ENCODE measurements at places on chromosomes 5 and 9.

- DNase-seq, result no peak
Observed at GRCh38 chr5:34034534-34035327, 8.3 kb downstream of the C1QTNF3 start.

DNA sequence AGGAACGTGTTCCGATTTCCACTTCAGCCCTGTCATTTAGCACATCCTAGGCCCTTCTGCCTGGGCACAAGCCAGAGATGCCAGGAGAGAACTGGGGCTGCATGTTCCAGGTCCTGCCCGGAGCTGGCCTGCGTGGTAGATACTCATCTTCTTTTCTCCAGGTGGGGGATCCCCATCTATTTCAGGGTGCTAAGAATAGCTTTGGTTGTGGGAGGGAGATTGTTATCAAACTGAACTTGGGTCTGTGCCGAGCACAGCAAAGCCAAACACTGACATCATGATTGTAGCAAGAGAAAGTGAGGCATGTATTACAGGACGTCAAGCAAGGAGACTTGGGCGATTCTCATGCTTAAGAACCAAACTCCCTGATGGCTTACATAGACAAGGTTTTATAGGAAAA, 18.2 kb downstream of the C9orf153 start:
- no peak for DNase-seq

DNA sequence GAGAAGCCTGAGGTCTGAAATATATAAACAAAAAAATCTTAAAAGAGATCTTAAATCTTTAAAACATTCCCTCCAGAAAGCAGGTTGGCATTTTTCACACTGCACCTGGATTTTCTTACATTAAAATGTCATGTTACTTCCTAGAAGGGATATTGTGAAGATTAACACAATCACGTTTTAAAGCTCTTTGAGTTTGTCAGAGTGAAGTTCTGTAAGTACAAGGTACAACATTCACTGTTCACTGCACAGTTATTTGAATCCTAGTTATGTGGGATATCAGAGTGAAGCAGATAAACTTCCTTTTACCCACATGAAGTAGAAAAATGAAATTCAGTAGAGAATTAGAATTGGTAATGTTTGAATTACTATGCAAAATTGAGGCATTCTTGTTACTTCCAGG, 353.6 kb upstream of the RGMB start:
- no peak for DNase-seq

DNA sequence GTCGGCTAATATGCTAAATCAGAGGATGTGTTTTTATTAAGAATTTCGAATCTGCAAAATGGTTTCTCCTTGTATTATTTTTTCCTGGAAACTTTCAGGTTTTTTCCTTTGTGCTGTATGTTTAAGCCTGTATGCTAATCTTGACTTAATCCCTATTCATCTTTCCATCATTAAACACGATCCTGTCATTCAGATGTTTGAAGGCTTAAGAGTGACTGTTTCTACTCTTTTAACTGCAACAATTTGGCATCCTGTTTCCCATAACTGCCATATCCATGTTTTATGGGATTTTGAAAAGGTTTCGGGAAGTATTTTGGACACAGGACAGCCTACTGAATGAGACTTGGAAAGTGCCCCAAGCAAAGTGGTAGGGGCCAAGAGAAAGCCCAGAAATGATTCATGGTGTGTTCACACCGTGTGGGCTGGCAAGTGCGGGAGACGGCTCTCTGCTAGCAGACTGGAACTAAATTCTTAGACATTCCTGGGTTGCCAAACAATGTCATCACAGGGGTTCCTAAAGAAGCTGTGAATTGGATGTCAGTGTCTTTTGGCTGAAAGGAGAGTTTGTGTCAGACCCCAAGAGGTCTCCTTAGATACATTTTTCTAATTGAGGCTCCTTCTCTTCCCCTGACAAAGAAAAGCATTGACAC, 125.4 kb upstream of the ADAMTS16 start:
- no peak for DNase-seq

GRCh38 chr9:92726971-92727715, 37.5 kb downstream of the BICD2 start:
- DNase-seq, result no peak

DNA sequence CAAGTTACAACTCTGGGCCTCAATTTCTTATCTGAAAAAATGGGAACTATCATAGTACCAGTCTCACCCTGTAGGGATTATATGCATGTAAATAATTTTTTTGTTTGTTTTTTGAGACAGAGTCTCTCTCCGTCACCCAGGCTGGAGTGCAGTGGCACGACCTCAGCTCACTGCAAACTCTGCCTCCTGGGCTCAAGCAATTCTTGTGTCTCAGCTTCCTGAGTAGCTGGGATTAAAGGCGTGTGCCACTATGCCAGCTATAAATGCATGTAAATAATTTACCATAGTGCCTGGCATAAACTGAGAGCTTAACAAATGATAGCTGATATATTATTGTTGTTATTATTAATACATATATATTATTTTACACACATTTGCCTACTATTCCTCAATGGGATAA, 3.0 kb upstream of the ARHGAP26 start:
- DNase-seq, result no peak

DNA sequence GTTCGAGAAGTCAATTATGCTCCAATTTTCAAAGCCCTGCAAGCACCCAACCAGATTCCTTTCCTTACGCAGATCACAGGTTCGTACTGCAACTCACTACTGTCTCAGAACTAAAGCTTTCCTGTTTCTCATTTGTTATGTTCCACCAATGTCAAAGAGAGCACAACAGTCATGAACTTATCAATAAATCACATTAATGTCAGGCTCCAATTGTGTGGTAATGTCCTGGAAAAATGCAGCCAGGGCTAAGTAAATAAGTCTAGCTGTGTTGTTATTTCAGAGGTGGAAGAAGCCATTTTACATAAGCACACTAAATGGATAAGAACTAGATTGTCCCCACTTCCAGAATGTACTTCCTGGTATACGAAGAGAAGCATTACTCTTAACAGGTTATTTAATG, 488.6 kb upstream of the PTGER4 start:
- DNase-seq, result no peak

- DNase-seq, result no peak
Observed at GRCh38 chr5:129199308-129199707, 104.8 kb downstream of the ISOC1 start.

DNA sequence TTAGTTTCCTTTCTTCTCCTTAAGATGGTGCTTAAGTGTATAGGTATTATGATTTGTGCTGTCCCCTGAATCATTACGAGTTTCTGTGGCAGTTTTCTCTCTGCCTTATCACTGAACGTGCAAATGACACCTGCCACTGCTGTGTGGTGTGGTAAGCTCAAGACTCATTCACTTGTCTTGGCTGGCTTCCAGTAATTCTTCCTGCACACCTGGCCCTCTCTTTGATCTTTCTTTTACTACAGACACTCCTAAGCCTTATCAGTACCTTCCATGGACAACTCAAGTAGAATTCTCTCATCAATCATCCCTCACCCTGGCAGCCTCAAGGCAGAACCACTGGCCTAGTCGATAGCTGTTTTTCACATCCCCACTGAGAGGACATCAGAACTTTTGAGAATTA, 82.6 kb upstream of the ADAMTS19 start:
- DNase-seq, result no peak

DNA sequence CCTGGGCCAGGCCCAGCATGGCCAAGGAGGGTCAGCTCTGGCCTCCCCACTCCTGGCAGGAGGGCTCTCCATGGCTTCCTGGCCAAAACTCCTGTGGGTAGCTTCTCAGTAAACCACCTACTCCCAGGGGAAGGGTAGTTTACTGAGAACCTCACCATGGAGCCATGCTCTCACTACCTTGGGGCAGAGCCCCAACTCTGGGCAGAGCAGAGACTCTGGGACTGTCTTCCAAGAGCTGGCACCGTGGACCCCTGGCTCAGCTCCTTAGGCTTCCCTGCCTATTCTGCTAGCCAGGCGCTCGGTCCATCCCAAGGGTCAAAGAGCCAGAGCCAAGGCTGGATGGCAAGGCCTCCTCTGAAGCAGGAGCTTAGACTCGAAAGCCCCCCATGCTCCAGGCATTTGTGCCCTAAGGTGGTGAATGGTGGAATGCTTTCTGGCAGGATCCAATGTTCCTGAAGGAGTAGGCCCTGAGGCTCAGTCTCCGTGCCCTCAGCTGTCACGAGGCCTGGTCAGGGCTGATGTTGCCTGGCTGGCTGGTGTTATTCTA, 19.6 kb downstream of the TCF7 start:
- no peak for DNase-seq
